ENCODE measurements at places on chromosomes 3 and 15.

DNA sequence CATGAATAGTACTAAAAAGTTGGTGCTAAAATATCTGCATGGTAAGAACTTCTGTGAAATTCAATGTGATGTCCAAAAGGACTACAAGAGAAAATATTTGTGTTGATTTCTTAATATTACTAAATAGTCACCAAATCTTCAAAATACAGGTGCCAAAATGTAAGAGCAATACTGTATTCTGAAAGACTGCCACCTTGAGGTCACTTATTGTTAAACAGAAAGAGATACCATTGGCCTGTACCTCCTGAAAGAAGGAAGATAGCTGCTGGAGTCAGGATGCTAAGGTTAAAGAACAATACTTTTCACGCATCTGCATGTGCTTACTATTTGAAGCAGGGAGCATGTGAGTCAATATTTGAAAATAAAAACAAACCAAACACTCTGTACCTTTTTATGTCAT, 72.0 kb upstream of the LSAMP start:
- no peak for DNase-seq

GRCh38 chr15:100526027-100526481, 2.7 kb downstream of the CERS3 start:
- DNase-seq: no peak

DNA sequence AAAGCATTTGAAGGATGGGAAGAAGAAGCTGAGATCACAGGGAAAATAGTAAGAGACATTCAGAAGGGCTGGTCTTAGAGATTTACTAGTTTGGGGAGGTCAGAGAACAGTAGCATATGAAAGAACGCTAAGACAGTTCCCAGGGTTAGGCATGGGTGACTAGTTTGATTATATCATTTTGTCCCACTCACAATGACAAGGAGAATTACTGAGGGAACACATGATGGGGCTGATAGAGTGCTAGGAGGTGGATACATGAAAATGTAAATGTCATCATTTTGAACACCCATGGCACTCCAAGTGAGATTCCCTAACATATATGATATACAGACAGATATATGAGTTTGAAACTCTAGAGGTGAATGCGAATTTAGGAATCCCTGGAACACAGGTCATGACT, 9.3 kb upstream of the TARS3 start:
- DNase-seq: no peak

DNA sequence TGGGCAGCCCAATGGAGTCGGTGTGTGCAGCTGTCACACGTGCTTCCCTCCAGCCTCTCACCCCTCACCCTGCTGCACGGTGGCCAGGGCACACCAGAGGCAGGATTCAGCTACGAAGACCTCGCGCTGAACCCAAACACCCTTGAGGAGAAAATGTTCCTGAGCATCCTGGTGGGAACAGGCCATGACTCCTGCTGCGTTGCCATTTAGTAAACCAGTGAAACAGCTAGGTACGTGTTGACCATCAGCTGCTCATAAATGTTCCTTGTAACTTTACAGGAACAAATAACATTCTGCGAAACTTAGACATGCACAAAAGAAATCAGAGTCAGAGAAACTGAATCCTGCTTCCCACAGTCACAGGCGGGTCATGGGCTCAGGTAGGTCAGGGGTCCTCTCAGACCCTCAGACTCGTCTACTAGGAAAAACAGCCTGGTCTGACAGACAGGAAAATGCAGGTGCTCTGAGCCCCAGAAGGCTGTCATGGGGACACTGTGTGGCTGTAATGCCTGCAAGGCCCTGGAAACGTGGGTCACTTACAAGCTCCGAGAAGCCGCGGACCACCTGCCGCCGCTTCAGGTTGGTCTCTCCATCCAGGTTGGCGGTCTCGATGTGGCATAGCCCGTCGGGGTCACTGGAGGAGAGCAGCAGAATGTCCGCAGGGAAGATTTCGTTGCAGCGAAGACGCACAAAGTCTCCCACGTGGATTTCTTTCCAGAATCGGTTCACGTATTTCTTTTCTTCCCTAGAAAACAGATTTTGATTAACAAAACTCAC, 82.5 kb downstream of the ATP10A start:
- no peak for DNase-seq

Data from activated CD8-positive, alpha-beta memory T cell treated with anti-CD3 and anti-CD28 coated beads for 4 hours (primary cell).